Stimulated activated CD4-positive, alpha-beta T cell treated with anti-CD3 and anti-CD28 coated beads, Interleukin-1b, Interleukin-23, amount 100 ng/mL, for 1 hour (primary cell): ENCODE measurements at places on chromosomes 1 and 21.

- DNase-seq = no peak
Measured at GRCh38 chr21:46099476-46099875, 1.6 kb downstream of the COL6A2 start.

DNA sequence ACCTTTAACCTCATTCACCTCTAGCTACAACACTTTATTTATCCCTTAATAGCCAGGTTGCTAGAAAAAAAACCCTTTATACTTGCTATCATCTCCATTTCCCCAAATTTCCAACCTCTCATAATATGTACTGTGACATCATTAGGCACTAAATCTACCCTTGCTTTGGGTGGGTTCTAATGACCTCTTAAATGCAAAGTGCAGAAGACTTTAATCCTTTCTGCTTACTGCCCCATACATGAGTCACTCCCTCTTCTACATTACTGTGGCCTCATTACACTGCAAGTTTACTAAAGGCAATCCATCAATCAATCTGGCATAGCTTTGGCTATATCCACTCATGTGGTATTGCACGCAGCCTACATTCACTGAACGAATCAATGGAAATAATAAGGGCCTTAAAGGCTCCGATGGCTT is 353.3 kb downstream of the SMYD3 start:
- DNase-seq = no peak

DNA sequence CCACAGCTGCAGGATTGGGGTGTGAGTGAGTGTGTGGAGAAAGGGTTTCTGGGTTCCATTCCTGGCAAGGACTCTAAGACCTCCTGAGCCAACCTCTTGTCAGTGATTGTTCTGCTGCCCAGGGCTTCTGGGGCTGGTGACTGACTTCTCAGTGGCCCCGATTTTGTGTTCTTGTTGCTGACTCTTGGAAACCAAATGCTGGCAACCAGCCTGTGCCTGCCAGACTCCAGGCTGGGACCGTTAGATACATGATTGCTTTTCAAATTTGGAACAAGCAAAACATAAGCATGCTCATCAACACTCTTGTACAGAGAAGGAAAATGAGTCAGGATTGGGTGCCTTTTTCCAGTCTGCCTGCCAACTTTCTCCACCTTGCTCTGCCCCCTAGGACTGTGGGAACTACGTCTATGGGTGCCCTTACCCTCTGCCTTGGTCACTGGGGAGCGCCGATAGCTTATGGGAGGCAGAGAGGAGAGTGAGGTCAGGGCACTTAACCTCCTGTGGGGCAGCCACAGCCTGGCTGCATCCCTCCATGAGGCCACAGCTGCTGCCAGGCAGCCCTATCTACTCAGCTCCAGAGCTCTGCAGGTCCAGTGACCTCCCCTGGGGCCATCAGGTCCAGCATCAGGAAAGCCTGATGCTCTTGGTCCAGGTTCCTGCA is 39.3 kb upstream of the EPS8L3 start:
- no peak for DNase-seq

GRCh38 chr1:46521414-46521813 is 30.0 kb downstream of the KNCN start:
- DNase-seq = no peak

- no peak for DNase-seq
Measured at GRCh38 chr1:228939001-228939691, 203.9 kb downstream of the RHOU start.
